ENCODE measurements at places on chromosomes 4 and X.

- no peak for DNase-seq
Measured at GRCh38 chr4:155545456-155545855, 121.2 kb upstream of the GUCY1A1 start.

DNA sequence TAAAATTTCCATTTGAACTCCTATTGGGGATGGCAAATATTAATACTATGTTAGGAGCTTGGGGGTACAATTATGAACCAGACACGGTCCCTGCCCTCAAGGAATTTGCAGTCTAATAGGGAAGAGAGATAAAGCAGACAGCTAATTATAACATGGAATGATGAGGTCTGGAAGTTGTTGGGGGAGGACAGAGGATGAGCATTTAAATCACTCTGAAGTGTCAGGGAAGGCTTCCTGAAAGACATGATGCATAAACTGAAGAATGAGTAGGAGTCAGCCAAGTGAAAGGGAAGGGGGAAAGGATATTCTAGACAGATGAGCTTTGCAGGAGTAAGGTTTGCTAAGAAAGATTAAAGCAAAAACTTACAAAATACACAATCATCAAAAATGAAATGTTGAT is 15.9 kb downstream of the PLAC1 start:
- DNase-seq, result no peak

DNA sequence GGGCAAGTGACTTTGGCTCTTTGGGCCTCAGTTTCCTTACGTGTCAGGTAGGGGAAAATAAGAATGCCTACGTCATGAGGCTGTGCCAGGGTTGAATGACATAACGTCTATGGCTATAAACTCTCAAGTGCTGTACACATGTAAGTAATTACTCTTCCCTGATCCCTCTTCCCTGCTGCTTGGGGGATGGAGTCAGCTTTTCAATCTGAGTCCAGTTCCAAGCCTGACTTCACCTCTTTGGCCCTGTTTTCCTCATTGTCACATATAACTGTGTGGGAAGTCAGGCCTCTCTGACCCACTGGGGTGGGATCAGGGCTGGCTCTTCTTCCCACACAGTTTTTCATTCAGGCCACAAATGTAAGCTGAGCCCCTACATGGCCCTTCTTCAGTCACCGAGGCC is 11.4 kb upstream of the CITED1 start:
- no peak for DNase-seq

DNA sequence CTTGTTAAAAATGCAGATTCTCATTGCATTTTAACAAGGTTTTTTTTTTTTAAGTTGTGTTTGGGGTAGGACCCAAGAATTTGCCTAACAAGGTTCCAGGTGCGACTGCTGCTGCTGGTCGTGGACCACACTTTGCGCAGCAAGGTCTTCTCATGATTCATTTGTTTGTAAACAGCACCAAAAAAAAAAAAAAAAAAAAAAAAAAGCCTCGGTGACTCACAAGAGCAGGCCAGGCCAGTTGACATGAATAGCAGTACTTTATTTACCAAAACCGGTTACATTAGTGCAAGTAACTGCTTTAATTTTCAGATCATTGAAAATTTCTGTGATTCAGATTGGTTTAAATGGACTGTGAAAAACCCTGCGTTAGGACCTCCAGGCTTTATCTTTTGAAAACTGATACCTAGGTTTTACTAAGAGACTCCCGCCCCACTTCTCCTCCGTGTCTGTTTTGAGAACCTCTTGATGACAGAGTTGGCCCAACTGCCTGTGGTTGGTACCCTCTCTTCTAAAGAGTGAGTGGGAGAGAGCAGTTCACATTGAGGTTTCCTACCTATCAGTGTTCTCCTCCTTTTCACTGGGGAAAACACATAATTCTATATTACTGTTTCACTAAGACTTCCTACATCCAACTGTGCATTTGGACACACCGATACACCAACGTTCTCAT is 86.2 kb downstream of the PHEX start:
- no peak for DNase-seq

GRCh38 chrX:48983081-48983480 is 11.4 kb upstream of the KCND1 start:
- DNase-seq, result no peak

DNA sequence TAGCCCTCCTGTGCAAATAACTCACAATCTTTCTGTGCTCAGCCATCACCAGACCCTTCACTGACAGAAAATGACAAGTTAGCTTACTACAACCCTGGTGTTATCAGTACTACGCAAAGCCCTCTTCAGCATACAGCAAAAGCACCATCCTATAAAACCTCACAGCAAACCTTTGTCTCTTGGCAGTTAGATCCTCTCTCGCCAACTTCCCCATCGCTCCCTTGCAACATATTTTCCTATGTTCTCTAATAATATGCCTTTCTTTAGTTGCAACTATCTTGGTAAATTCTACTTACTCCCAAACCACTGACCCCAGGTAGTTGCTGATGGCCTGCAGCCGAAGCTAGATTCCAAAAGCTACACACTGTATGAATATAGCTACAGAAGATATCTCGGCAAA is 856.9 kb upstream of the FRG1 start:
- no peak for DNase-seq

GRCh38 chr4:3494462-3494871 is 31.4 kb downstream of the DOK7 start:
- no peak for DNase-seq

DNA sequence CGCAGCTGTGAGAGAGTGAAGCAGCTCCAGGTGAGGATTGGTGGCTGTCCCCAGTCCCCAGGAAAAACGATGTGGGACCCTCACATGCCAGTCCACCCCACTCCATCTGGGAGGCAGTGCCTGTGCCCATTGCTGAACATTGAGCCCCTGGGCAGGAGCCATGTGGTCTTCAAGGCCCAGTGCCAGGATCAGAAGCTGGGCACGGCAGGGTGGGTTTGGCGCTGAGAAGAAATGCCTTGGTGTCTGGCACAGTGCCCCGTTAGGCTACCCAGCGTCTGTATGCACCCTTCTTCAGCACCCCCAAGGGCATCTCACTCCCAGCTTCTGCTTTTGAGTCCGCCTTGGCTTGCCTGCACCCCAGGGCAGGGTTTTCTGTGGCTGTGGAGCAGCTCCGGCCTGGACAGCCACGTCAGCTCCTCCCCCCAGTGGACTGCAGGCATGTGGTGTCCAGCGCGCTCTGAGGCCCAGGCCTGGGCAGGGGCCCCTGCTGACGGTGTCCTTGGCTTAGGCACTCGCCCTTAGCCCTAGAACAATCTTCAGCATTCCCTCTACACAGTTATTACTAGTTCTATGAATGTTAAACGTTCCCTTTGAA is 28.6 kb downstream of the RGS12 start:
- no peak for DNase-seq
